ENCODE measurements at places on chromosomes 16 and 17.

DNA sequence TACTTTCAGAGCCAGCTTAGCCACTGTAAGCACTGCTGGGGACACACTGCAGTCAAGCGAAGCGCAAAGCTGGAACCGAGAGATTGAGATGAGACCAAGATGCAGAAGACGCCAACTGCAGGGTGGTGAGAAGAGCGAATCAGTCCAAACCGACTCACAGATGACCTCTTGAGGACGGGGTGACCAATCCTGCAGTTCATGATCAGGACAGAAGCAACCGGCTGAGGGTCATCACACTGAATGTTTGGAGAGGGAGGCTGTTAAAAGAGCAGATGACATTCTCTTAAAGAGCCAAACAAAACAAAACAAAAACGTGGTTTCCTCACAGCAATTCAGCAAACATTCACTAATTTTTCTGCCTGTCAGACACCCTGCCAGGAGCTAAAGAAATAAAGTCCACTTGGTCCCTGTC, 8.5 kb downstream of the HASPIN start:
- no peak for DNase-seq

GRCh38 chr17:82155606-82156005, 57.0 kb downstream of the CCDC57 start:
- DNase-seq = no peak

GRCh38 chr16:714558-715476, at the start of gene METRN:
METRN (plus strand) TSS chr16:715118; CDS start chr16:715290, 172 bp downstream.
- peak; percentile 96 for DNase-seq

DNA sequence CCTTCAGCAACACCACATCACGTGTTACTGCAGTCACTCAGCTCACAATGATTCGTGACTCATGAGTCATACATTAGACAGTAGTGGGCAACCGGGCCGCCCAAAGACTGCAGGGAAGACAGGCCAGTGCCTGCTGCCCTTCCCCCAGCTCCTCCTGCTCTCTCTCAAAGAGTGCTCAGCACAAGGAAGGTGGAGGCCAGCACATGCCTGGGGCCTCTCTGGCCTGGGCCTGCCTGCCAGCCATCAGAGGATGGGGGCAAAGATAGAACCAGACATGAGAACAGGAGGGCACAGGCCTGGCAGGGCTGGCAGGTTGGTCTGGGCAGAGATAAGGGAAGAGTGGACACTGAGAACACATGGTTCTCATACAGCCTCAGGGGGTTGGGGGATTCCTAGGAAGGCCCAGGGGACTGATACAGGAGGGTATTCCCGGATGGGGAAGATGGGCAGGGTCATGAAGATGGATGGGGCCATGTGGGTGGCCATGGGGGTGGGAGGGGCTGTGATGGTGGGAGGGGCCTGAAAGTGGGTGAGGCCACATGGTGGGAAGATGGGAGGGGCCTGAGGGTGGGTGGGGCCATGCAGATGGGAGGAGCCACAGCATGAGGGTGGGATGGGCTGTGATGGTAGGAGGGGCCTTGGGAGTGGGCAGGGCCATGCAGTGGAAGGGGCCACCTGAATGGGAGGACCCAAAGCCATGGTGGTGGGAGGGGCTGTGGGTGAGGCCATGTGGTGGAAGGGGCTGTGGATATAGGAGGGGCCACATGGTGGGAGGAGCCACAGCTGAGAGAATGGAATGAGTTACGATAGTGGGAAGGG, 29.0 kb downstream of the KATNB1 start:
- DNase-seq = peak; percentile 99

GRCh38 chr16:65409510-65409909, 287.6 kb upstream of the CDH11 start:
- DNase-seq = no peak

DNA sequence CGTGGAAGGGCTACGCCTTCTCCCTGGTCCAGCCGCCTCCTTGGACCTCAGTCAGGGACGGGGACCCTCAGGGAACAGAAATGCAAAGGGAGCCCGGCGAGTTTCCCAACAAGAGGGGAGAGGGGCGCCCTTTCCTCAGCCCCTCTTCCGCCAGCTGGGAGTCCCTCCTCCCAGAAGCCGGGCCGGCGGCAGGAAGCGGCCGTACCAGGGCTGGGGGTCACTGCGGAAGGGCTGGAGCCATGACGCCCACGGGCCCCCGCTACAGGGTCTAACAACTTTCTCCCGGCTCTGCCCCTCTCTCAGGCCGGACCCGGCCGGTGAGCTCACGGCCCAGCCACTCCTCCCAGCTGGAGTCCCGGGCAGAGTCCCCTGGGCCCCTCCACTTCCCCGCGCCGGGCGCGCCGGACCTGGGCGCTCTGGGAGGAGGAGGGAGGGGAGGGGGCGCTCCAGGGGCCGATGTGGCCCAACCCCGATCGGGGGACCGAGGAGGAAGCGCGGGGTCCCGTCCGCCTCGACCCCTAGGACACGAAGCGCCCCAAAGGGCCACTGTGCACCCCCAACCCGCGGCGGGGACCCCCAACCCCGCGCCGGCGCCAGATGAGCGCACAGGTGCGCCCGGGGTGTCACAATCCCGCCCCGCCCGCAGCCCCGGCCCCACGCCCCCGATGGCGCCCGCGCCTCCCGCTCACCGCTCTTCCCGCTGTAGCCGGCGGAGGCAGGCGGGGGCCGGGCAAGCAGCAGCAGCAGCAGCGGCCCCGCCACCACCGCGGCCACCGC, 578 bp downstream of the PGAP6 start:
- DNase-seq = peak; percentile 34

- DNase-seq = no peak
These were observed 27.0 kb downstream of the PIGL start for GRCh38 chr17:16243801-16244567.

- no peak for DNase-seq
These were observed 439.5 kb downstream of the WWOX start for GRCh38 chr16:78538919-78539318.

DNA sequence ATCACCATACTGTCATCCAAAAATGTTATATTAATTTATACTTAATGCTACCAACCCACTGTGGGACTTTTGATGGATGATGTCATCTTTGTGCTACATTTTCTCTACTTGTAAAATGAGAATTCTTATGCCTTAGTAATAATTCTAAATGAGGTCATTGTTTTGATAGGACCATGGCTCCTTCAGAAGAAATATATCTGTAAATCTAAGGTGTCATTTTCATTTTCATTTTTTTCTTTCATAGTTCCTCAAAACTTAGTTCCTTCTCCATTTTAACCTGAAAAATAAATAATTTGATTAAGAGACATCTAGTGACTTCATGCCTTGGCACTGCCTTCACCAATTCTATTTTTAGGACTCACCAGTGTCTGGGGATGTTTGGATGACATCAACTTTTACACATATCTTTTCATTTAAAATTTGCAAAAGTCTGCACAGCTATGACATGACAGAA, 48.7 kb downstream of the GPRC5B start:
- DNase-seq = no peak

DNA sequence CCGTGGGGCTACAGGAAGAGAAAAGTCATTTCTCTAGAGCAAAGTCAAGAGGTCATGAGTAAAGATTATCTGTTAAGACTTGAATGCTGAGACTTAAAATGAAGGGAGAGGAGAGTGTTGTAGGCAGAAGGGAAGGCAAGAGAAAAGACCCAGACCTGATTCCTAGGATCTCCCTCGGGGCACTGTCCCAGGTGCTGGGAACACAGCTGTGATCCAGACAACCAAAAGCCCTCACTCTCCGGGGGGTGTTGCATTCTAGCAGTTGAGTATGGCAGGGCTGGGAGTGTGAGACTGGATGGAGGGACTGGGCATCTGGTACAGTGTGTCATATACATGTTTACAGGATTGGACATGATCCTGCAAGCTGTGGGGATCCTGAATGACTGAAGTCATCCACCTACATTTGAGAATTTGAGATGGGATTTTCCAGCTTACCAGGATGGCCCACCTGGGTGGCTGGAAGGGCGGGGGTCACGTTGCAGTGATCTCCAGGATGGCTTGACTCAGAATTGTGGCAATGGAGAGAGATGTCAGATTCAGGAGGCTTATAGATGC, 29.1 kb downstream of the ARSG start:
- no peak for DNase-seq

GRCh38 chr17:59329176-59330052, 2.0 kb upstream of the YPEL2 start:
- peak; percentile 68 for DNase-seq

- no peak for DNase-seq
These were observed 275.5 kb downstream of the MAP2K4 start for GRCh38 chr17:12296209-12296625.

- no peak for DNase-seq
These were observed 12.1 kb downstream of the NT5M start for GRCh38 chr17:17315142-17315821.

GRCh38 chr16:56898847-56899246, 33.1 kb upstream of the HERPUD1 start:
- DNase-seq = no peak

GRCh38 chr17:66343531-66344078, 41.2 kb downstream of the PRKCA start:
- DNase-seq = no peak

DNA sequence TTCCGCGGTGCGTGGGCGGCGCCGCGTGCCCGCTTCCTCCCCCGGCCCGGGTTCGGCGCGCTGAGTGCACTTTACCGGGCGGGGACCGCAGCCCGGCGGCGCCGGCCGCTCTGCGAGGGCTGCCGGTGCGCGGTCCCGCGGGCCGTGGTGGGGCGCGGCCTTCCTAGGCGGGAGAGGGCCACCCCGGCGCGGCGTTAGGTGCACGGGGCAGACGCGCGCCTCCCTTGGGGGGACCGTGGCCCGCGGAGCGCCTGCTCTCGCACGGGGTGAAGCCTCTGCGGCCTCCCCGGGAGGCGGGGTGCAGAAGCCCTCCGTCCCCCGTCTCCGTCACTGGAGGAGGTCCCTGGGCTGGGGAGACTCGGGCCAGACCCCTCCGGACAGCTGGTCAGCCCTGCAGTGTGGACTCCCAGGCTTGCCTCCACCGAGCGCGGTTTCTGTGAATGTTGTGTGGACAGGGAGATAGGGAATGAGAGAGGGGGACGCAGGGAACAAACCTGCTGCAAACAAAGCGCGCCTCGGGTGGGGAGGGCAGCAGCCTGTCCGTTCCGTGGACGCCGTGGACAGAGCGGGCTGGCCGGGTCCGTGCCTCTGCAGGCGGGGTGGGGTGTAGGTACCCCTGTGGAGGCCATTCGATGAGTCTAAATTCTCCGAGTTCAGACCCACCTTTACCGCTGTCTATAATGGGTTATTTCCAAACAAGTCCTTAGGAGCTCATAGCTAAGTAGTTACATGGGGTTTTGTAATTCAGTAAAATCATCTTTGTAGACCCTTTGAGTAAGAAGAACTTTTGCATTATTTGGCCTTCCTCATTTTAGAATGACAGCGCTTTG, 721 bp downstream of the TBCD start:
- DNase-seq = peak; percentile 34

- DNase-seq = no peak
These were observed 36.1 kb downstream of the NLK start for GRCh38 chr17:28078341-28079229.

DNA sequence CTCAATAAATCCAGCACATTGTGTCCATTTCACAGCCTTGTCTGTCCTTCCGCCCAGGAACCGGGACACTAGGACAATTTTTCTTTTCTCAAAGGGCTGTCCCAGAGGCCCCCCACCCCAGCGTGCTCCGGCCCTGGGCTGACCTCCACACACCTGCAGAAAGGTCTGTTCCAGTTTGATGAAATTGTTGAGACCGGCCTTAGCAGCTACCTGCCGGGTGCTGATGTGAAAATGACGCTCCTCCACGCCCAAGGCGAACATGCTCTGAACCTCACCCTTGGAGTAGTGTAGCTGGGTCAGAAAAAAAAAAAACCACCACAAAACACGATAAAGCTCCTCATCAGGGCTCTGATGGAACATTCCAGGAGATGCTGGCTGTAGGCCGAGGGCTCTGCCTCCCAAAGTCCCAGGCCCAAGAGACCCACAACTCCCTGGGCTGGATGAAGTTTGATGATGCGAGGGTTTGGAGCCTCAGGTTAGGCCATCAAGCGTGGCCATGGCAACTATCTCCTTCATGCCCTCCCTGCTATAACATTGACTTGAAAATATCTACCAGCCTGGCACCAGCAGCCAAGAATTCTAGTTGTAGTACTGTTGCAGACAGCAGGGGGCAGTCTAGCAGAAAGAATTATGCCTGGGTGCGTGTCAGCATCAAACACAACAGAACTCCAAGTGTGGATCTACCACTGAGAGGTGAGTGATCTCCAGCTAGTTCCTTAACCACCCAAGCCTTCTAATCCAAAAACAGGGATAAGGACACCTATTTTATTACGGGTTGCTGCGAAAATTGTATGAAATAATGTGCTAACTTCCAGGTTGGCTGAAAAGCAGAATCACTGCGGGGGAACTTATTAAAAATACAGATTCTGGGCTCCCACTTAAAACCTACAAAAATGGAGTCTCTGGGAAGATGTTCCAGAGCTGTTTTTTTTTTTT, 62.1 kb downstream of the RMI2 start:
- DNase-seq = peak; percentile 66

DNA sequence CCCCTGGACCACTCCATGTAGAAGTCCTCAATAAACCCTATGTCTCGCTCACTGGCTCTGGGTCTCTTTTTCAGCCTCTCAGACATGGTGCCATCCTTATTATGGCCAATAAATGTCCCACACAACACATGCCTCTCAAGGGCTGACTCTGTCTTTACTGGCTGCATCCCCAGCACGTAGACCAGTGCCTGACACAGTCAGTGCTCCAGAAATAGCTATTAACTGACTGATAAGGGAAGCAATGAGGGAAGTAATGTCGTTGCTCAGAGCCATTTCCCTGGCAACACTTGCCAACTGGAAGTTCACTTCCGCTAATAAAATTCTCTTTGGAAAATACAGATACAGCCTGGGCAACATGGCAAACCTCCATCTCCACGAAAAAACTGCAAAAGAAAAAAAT, 19.1 kb upstream of the APOH start:
- DNase-seq = peak; percentile 24

DNA sequence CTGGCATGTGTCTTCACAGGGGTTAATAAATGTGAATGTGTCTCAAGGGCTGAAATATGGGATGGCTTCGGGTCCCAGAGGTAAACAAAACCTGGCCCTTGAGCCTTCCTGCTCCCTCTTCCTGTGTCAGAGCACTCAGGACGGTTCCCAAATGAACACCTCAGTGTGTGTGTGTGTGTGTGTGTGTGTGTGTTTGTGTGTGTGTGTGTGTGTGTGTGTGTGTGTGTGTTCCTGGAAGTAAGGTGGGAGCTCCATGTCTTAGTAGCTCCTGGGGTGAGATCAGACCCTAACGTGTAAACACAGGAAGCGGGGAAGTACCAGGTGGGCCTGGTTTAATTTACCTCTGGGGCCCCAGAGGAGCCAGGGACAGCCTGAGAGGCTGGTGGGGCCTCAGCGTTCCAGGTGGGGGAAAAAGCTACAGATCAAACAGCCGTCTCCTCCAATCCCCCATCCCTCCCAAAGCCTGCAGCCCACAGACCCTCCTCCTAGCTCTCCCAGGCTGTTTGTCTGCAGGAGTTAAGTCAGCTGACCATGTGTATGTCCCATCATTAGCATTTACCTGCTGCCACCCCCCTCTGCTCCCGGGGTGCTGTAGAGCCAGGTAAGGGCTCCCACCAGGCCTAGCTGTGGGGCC, 6.1 kb downstream of the KIF19 start:
- no peak for DNase-seq

DNA sequence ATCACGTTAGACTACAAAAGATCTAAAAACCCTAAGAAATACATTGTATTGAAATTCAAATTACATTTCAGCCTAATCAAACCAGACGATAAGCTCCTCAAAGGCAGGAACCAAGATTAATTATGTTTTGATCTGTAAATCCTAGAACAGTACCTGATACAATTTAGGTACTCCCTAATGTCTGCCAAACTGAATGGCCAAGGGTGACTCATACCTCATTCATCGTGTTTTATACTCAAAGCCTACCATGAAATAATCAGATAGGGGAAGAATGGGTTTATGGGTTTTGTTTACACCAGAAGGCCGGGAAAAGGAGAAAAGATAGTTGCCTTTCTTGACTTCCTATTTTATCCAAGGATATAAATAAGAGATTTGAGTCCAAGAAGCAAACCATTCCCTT, 19.3 kb downstream of the MMD start:
- DNase-seq = no peak

Data from BE2C (cell line).